B cell (primary cell): ENCODE measurements at places on chromosomes 2 and 18.

GRCh38 chr2:210337159-210337558 is 22.2 kb upstream of the MYL1 start:
- no peaks in the 10 kb centered on the region for H3K4me1 ChIP-seq
- no peak overlapping the region for H3K4me3 ChIP-seq
- H3K27ac ChIP-seq: no peak overlapping the region
- no peaks in the 10 kb centered on the region for H3K27me3 ChIP-seq
- no peak for DNase-seq

- no peak overlapping the region for H3K4me3 ChIP-seq
- no peak for DNase-seq
Measured at GRCh38 chr18:54878659-54879358, 50.5 kb downstream of the RAB27B start.

DNA sequence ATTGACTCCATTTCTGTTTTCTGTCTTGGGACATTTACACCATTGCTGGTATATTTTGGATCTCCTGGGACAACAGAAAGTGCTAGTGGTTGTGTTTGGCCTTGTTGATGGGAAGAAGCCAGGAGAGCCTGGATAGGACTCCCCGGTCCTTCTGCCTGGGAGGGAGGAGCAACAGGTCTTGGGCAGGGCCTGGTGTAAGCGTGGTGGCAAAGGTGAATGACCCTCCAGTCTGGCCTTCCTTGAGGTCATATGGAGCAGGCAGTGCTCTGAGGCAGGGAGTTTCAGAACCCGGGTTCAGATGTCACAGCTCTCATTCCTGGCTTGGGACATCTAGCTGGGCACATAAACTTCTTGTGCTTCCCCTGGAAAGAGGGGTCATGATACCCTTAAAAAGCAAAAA is 56.0 kb upstream of the RBM44 start:
- no peak overlapping the region for H3K4me3 ChIP-seq
- H3K27ac ChIP-seq: peak overlapping the region; percentile 8
- H3K36me3 ChIP-seq: peaks cover 41% of the 10 kb centered on the region
- no peaks in the 10 kb centered on the region for H3K4me1 ChIP-seq

DNA sequence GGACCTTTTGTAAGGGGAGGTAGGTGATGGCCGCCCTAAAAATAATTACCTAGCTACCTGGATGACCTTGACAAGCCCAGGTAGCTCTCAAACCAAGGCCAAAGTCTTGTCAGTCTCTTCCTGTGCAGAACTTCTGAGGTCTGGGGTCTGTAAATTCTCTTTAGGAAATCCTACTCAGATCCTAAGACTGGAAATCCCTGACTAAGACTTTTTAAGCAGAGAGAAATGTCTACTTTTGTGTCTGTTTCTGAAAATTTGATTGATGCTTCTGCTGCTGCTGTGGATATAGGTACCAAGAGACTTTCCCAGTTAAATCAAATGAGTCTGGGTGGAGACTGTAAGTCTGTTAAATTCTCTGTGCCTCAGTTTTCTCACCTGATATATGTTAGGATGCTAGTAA is 36.9 kb upstream of the SIX3 start:
- no peaks in the 10 kb centered on the region for H3K4me1 ChIP-seq
- no peak overlapping the region for H3K4me3 ChIP-seq
- H3K27ac ChIP-seq: no peak overlapping the region
- no peak for DNase-seq
- H3K36me3 ChIP-seq: no peaks in the 10 kb centered on the region

DNA sequence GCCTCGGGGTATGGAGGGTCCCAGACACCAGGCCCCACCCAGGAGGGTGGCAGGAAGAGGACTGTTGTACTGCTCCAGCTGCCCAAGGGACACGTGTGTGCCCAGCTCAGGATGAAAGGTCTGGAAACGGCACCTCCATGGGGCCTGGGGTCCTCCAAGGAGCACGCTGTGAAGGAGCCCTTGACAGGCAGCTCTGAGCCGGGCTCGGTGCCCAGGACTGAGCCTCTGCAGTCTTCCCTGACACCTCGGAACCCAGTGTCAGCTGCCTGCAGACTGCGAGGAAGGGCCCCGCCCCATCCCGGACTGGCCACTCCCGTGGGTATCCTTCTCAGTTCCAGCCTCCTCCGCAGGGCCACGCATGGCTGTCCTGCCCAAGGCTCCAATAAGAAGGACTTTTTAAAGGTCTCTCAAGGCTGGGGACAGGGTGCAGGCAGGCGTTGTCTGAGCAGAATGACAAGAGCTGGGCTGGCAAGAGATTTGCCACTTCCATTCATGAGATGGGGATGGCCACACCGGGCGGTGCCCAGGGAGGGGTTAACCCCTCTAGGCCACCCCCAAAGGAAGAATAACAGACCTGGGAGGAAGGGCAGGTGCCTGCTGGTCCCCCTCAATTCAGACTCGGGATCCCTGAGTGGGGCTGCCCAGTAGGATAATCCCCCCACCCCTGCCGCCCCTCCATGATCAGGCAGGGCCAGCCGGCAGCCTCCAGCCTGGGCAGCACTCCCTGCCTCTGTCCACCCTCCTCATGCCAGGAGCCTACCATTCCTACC is 8.9 kb downstream of the ECEL1 start:
- H3K4me1 ChIP-seq: no peaks in the 10 kb centered on the region
- no peak overlapping the region for H3K27ac ChIP-seq
- H3K4me3 ChIP-seq: no peak overlapping the region
- no peak for DNase-seq

GRCh38 chr2:143942486-143942885 is 577.4 kb downstream of the ZEB2 start:
- DNase-seq: no peak

DNA sequence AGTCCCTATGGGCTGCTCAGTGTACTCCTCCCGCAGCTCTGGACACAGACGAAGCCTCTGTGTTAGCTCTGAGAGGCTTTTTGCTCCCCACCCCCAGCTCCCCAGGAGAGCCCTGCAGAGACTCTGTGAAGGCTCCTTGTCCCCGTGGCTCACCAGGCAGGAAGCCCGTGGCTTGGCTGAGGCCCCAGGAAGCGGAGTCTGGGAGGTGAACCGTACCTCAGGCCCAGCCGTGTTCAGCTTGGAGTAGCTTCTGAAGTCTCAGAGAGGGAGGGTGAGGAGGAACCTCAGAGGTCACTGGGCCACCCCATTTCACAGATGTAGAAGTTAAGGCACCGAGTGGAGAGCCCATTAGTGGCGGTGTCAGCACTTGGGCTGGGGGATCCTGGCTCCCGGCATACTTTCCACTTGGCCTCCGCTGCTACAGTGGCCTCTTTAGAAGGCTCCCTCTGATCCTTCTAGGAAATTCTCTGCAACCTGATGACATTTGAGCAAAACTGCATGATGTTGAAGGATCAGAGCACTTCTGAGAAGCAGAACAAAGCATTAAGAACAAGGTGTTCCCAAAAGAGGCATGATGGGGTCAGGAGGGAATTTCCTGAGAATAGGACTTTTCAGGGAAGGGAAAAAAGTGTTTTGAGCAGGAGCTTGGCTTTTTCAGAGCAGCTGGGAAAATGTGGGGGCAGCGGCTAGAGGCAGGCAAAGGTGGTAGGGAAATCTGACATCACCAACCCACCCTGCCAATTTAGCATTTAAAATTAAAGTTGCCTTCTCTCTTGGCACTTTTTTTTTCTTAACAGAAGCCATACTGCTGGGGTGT is 79.1 kb downstream of the MCFD2 start:
- no peaks in the 10 kb centered on the region for H3K36me3 ChIP-seq
- DNase-seq: no peak
- no peak overlapping the region for H3K4me3 ChIP-seq
- H3K4me1 ChIP-seq: peaks cover 1% of the 10 kb centered on the region

- H3K4me3 ChIP-seq: no peak overlapping the region
- H3K4me1 ChIP-seq: peaks cover 7% of the 10 kb centered on the region
- peaks cover 69% of the 10 kb centered on the region for H3K36me3 ChIP-seq
- DNase-seq: no peak
Measured at GRCh38 chr2:96271995-96272394, 6.0 kb downstream of the CIAO1 start.

- H3K27me3 ChIP-seq: no peaks in the 10 kb centered on the region
- H3K4me3 ChIP-seq: no peak overlapping the region
- H3K27ac ChIP-seq: no peak overlapping the region
- no peak for DNase-seq
- no peaks in the 10 kb centered on the region for H3K4me1 ChIP-seq
Measured at GRCh38 chr2:144096531-144096930, 423.4 kb downstream of the ZEB2 start.

GRCh38 chr2:68917034-68917718 is 35.5 kb downstream of the GKN2 start:
- DNase-seq: no peak
- no peak overlapping the region for H3K4me3 ChIP-seq
- no peak overlapping the region for H3K27ac ChIP-seq
- no peaks in the 10 kb centered on the region for H3K27me3 ChIP-seq
- H3K36me3 ChIP-seq: no peaks in the 10 kb centered on the region

GRCh38 chr2:240238201-240238600 is 97.7 kb upstream of the OTOS start:
- DNase-seq: no peak
- H3K27me3 ChIP-seq: no peaks in the 10 kb centered on the region
- no peak overlapping the region for H3K27ac ChIP-seq

GRCh38 chr2:191155608-191156071 is 4.8 kb upstream of the STAT4 start:
- no peak overlapping the region for H3K4me3 ChIP-seq
- no peak overlapping the region for H3K27ac ChIP-seq
- no peaks in the 10 kb centered on the region for H3K27me3 ChIP-seq
- no peaks in the 10 kb centered on the region for H3K36me3 ChIP-seq

GRCh38 chr18:47480166-47480565 is 228.7 kb upstream of the SKOR2 start:
- no peaks in the 10 kb centered on the region for H3K4me1 ChIP-seq
- no peak overlapping the region for H3K27ac ChIP-seq
- H3K4me3 ChIP-seq: no peak overlapping the region
- H3K36me3 ChIP-seq: no peaks in the 10 kb centered on the region
- H3K27me3 ChIP-seq: no peaks in the 10 kb centered on the region

DNA sequence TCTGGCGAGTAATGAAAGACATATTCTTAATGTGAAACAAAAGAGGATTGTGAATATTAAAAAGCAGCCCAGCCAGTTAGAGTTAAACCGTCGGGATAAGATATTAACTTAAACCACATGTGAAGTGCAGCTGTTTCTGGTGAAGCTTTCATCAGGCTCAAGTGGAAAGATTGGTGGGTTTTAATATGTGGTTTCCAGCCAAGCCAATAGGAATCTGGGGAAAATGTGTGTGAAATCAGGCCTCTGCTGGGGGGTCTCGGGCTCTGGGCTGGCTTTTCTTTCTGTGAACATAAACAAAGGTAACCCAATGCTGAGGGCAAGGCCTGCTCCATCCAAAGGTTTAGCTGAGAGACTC is 279.6 kb downstream of the SLC4A3 start:
- H3K4me3 ChIP-seq: no peak overlapping the region
- H3K27me3 ChIP-seq: no peaks in the 10 kb centered on the region
- H3K27ac ChIP-seq: no peak overlapping the region
- DNase-seq: no peak
- H3K4me1 ChIP-seq: no peaks in the 10 kb centered on the region

DNA sequence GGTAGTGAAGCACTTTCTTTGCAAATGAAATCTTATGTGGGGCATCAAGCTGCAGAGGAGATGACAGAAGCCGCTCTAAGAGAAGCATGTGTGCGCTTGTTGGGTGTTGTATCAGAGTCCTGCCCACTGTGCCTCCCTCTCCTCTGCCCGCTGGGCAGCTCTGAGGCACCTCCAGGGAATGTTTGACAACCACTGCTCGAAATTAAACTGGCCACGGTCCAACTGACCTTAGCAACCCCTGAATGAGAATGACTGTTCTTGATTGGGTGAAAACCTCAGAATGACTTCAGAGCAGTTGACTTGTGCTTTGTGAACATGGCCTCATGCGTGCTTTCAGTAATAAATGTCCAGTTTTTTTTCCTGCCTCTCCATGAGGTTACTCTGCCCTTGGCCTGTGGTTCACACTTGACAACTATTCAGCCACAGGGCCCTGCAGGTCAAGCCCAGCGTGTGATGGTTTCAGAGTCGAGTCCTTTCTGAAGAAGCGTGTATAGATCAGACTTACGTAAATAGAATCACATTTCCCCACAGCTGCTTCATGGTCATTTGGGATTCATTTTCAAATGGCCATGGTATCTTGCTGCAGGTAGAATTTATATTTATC is 94.9 kb downstream of the SLC4A3 start:
- no peaks in the 10 kb centered on the region for H3K27me3 ChIP-seq
- no peak overlapping the region for H3K27ac ChIP-seq
- H3K36me3 ChIP-seq: no peaks in the 10 kb centered on the region
- H3K4me1 ChIP-seq: no peaks in the 10 kb centered on the region

DNA sequence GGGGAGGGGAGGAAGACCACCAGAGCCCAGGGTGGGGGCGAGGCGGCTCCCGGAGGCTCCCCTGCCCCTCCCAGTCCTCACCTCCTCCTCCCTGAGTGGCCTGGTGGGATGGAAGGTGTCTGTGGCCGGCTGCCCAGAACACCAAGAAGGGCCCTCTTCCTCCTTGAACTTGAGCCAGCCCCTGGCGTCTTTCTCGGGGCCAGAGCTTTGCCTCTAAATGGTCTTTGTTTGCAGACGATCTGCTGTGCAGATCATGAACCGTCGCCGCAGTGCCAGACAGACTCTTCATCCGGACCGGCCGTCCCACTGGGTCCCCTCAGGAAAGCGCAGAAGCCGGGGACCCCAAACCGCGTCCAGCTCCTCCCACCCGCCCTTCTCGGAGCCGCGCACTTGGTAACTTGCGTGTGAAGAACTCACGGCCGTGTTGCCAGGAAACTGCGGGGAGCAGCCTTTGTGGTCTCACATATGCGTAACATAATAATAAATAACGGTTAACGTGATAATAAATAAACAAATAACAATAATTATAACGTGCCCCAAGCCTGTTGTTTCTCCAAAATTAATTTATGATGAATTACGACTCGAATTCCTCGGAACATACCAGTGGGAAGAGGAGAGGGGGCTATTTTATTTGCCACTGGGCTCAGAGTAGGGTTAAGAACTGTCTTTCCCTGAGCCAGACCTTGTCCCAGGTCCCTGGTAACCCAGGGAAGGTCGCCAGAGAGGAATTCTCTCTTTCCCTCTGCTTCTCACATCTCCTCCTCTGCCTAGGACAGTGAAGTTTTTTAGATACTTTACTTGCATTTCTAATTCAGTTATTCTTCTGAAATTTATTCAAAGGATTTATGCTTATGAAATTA is 41.0 kb downstream of the PTGR3 start:
- H3K27me3 ChIP-seq: no peaks in the 10 kb centered on the region
- no peak for DNase-seq
- H3K36me3 ChIP-seq: no peaks in the 10 kb centered on the region

- H3K4me3 ChIP-seq: no peak overlapping the region
- H3K36me3 ChIP-seq: no peaks in the 10 kb centered on the region
- H3K27me3 ChIP-seq: no peaks in the 10 kb centered on the region
- no peak for DNase-seq
Measured at GRCh38 chr2:117614296-117614695, 200.2 kb upstream of the DDX18 start.

GRCh38 chr2:71466301-71467179 is 13.2 kb downstream of the DYSF start:
- no peak overlapping the region for H3K27ac ChIP-seq
- H3K36me3 ChIP-seq: no peaks in the 10 kb centered on the region
- H3K4me3 ChIP-seq: peak overlapping the region; percentile 53
- H3K27me3 ChIP-seq: peaks cover 55% of the 10 kb centered on the region
- H3K4me1 ChIP-seq: peaks cover 12% of the 10 kb centered on the region

- DNase-seq: peak; percentile 50
- no peaks in the 10 kb centered on the region for H3K36me3 ChIP-seq
- no peak overlapping the region for H3K4me3 ChIP-seq
- H3K4me1 ChIP-seq: no peaks in the 10 kb centered on the region
Measured at GRCh38 chr2:209556354-209556961, 132.6 kb downstream of the MAP2 start.
